ENCODE measurements at places on chromosomes 16 and 17. TPM values are rescaled to one million over a fixed set of nuclear protein-coding genes. Genes with fewer than 3 reads are reported as not detected.

- ATAC-seq = peak; percentile 66
Measured at GRCh38 chr17:15287538-15288267, 22.6 kb upstream of the PMP22 start.

DNA sequence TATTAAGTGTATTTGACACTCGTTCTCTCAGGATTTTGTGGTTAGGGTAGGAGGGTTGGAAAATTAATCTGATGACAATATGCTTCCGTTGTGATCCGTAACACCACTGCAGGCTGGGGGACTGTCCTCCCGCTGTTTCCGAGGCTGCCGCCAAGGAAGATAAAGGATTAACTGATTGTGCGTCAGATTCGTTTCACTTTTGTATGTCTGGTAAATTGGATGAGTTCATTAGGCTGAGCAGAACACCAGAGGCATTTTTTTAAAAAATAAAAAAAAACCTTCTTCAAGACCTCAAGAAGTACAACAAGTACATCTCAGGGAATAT is 486.7 kb upstream of the SALL1 start:
- no peak for ATAC-seq

DNA sequence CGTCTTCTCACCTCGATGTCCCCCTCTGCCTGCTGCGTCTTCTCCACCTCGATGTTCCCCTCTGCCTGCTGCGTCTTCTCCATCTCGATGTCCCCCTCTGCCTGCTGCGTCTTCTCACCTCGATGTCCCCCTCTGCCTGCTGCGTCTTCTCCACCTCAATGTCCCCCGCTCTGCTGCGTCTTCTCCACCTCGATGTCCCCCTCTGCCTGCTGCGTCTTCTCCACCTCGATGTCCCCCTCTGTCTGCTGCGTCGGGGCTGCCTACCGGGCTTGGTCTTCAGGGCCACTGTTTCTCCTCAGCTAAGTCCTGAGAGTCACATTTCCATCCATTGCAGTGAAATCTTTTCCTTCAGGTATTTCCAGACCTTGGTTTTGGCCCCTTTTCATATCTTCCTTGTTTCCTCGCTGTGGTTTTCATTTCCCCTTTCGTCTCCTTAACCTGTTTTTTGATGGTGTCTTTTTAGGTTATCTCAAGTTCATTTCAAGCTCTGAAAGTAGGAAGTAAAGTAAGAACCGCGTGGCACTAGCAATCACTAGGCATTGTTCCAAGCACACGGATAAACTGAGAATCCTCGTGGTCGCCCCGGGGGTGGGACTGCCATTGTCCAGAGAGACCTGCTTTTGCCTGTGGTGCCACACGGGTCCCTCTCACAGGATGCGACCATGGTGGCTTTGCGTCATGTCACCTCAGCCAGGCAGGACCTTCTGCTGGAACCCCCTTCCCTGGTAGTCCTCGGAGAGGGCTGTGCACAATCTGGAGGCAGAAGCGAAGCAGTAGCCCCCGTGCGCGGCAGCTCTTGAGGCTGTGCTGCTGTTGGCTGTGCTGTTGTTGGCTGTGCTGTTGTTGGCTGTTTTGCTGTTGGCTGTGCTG is 9.5 kb upstream of the ZNF750 start:
- ATAC-seq = no peak

GRCh38 chr16:1874854-1875253 is 2.9 kb upstream of the MEIOB start:
- ATAC-seq = no peak

- ATAC-seq = no peak
Measured at GRCh38 chr16:23496821-23497542, 13.3 kb downstream of the GGA2 start.

GRCh38 chr16:19167710-19168370 is at the start of gene SYT17:
SYT17 (plus strand) TSS chr16:19168240; CDS start chr16:19168647, 407 bp downstream.
- ATAC-seq = peak; percentile 90

DNA sequence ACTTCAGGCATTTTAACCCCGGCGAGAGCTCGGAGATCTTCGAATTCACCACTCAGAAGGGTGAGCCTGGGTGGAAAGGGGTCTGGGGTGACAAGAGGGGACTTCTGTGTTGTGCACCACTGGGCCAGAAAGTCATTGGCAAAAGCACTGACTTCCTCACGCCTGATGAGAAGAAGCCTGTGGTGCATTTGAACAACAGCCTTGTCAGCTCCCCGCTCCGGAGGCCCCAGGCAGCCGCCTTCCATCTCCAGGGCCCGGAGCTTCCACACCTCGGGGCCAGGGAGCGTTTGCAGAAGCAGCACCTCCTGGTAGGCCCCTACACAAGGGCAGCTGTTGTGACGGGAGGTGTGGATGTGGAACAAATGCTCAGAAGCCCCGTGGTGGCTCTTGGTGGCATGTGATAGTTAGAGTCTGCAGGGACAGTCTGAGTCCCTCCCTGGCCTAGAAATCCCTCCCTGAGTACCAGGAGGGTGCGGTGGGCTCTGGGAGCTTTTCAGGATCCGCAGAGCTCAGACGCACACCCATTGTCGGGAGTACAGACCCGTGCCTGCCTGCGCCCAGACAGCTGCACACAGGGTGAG is 9.7 kb downstream of the CACNG1 start:
- ATAC-seq = no peak

DNA sequence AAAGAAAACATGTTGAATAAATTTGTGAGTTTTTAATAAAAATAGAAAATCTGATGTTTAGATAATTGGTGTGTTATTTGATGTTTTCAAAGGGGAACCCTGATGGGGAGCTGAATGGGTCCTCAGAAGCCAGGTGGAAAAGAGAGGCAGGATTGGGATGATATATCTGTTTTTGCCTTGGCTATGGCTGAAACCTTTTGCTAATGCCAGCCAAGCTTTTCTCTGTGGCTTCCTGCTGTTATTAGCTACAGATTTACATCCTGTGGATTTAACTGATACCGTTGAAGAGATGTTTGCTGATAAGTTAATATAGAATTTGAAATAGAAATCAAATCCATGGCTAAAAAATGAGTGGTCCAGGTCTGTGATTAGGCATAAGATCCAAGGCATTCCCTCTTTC is 4.2 kb upstream of the AATF start:
- no peak for ATAC-seq

DNA sequence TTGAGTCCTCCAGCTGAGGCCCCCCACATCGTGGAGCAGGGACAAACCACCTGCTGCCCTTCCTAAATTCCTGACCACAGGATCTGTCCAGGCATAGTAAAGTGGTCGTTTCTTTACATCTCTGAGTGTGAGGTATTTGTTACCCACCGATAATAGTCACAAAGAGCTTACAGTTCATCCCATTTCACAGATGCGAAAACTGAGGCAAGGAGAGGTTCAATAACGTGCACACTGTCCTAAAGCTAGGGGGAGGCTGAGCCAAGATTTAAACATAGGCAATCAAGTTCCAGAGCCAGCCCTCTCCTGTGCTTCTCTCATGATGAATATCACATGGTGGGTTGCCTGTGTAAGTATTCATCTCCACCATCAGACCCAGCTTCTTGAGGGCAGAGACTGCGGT is 135.4 kb downstream of the CCT6B start:
- no peak for ATAC-seq

GRCh38 chr17:73943416-73944110 is 259.9 kb upstream of the RPL38 start:
- ATAC-seq = no peak

DNA sequence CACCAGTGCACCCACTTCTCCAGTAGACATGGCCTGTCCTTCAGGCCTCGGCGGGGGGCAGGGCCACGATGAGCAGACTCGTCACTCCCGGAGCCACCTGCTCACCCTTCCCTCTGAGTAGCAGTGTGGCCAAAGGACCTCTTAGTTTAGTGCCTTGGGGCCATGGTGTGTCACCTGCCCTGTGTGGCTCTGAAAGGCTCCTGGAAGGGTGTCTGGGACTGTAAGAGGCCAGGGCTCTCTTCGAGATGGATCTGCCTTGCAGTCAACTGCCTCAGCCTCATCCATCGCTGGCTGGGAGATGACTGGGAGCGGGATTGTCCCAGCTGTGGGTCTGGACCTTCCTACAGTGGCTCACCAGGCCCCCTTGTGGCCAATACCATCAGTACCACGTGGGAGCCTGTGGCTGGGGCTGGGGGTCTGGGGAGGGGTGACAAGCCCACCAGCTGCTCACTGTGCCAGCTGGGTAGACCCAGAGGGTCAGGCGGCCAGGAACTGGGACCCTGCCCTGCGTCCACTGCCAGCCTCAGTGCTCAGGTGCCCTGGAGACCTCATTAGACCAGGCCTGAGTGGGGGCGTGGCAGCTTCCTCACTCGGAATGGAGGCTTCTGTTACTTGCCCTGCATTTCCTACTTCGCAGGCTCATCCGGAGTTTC is 133.4 kb downstream of the OR1D5 start:
- ATAC-seq = no peak

GRCh38 chr17:29760279-29761039 is 137.7 kb upstream of the CORO6 start:
- ATAC-seq = no peak

Gene C17orf113
- total RNA-seq = 0.54 TPM

Gene CCT6B
- total RNA-seq = 4.0 TPM

Gene AFMID
- total RNA-seq = 14.9 TPM

Gene CACNB1
- 7.9 TPM for total RNA-seq

Gene HEXD
- 17.0 TPM for total RNA-seq

Data from gastroesophageal sphincter (tissue), 4 donors.